Omental fat pad (tissue), 4 donors: ENCODE measurements at places on chromosomes 13 and 19.

DNA sequence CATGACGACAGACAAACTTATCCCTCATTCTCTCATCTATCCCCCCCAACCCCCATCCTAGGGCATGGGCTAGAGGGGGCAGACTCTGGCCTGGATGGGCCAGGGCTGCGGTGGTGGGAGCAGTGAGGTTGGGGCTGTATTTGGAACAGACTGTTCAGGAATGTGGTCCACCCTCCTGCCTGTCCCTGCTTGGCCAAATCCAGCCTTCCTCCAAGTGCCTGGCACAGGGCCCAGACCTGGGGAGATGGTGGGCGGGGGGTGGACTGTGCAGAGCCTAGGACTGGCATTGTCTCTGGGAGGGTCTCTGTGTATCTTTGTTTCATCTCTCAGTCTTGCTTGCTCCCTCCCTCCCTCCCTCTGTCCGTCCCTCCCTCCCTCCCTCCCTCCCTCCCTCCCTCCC, 14.2 kb downstream of the EGLN2 start:
- DNase-seq: no peak

GRCh38 chr19:11446271-11446651, 10.8 kb downstream of the PRKCSH start:
- DNase-seq: no peak

GRCh38 chr13:30785191-30785850, 50.0 kb downstream of the ALOX5AP start:
- no peak for DNase-seq

DNA sequence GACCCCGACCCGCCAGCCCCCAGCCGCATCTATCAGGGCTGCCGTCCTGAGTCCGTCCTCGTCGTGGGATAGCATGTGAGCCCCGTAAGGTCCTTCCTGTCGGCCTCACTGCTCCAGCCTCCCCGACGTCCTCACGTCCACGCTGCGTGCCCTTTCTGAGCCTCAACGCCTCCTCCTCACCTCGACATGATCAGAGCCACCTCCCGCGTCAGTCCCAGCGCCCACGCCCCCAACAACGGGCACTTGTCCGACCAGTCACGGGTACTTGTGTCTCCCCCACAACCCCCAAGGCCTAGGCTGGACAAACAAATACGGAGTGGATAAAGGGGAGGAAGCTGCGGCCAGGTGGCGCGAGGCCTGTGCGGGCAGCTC, 665 bp downstream of the ZNF497 start:
- no peak for DNase-seq

DNA sequence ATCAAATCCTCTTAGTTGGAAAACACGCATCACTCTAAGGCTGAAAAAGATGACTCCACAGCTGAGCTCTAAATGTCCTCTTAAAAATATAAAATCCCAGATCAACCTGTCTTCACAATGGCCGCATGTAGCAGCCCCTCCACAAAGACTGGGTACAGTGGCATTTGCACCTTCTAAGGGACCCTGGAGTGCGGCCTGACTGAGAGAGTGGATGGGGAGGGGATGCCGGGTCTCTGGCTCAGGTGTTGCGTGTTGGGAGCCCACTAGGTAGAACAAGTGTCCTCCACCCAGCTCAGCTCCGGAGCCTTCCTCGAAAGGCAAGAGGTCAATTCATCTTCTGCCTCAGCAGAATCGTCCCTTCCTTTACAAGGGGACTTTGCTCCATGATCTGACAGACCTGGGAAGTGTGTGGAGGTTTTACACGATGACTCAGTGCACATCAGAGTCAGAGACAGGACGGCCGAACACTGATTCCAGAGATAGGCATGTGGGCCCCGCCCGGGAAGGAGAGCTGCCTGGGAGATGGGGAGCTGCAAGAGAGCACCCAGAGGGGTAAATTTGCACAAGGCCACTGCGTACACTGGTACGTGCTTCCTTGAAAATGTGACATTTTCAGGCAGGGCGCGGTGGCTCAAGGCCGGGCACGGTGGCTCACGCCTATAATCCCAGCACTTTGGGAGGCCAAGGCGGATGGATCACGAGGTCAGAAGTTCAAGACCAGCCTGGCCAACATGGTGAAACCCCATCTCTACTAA, 23.5 kb upstream of the SLC15A1 start:
- no peak for DNase-seq

DNA sequence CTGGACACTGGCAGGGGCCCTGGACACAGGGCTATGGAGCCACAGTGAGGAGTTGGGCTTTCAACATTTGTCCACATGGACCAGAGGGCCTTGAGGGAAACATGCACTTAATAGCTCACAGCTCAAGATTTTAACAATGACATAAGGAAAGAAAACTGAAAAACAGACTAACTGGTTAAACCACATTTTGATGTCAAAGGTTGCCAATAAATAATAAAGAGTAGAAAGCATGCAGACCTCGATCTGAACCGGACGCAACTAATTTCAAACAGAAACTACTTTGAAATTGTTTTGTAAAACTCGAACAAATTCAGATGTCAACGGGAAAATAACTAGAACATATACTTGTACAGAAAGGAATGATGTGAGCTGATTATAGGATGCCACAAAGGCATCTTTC, 15.5 kb upstream of the ZNF888 start:
- no peak for DNase-seq

GRCh38 chr19:31352296-31352781, 3.1 kb upstream of the TSHZ3 start:
- DNase-seq: no peak

- DNase-seq: no peak
Measured at GRCh38 chr19:402786-403185, 6.2 kb downstream of the C2CD4C start.

- no peak for DNase-seq
Measured at GRCh38 chr19:51749979-51750378, 1.7 kb downstream of the FPR1 start.

GRCh38 chr19:3159565-3159964, 19.0 kb upstream of the S1PR4 start:
- no peak for DNase-seq
